Left renal cortex interstitium (tissue), 4 donors: ENCODE measurements at places on chromosomes 16 and 17.
A peak's percentile ranks its signal among the peaks of the same experiment; 100 is the strongest.

DNA sequence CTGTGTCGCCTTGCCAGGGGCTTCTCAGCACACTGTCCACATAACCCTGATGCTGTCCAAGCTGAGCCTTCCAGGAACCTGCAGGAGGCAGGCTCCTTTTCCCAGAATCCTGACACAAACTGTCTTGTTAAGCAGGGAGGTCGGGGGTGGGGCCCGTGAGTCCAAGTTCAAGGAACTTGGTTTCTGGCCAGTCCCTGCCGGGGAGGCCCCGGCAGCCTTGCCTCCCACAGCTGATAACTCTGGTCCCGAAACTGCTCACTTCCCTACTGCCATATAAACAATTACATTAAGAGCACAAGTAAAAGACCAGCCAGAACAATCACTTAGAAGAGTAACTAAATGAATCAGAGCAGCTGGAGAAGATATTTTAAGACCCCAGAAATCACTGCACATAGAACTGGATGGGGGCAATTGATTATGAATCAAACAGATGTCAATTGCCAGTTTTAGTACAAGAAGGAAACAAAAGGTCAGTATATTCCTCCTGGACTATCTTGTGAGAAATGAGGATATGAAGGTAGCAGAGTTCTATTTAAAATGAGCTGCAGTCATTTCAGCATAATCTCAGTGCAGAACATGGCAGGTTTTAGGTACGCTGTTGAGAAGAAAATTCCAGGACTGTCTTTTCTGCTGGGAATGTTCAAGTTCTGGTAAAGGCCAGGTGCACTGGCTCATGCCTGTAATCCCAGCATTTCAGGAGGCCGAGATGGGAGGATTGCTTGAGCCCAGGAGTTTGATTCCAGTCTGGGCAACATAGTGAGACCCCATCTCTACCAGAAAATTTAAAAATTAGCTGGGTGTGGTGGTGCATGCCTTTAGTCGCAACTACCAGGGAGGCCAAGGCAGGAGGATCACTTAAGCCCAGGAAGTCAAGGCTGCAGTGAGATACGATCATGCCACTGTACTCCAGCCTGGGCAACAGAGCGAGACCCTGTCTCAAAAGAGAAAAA is 169.8 kb downstream of the PITPNC1 start:
- DNase-seq: no peak

- no peak for DNase-seq
Observed at GRCh38 chr17:48579760-48580554, 1.8 kb upstream of the HOXB4 start.

DNA sequence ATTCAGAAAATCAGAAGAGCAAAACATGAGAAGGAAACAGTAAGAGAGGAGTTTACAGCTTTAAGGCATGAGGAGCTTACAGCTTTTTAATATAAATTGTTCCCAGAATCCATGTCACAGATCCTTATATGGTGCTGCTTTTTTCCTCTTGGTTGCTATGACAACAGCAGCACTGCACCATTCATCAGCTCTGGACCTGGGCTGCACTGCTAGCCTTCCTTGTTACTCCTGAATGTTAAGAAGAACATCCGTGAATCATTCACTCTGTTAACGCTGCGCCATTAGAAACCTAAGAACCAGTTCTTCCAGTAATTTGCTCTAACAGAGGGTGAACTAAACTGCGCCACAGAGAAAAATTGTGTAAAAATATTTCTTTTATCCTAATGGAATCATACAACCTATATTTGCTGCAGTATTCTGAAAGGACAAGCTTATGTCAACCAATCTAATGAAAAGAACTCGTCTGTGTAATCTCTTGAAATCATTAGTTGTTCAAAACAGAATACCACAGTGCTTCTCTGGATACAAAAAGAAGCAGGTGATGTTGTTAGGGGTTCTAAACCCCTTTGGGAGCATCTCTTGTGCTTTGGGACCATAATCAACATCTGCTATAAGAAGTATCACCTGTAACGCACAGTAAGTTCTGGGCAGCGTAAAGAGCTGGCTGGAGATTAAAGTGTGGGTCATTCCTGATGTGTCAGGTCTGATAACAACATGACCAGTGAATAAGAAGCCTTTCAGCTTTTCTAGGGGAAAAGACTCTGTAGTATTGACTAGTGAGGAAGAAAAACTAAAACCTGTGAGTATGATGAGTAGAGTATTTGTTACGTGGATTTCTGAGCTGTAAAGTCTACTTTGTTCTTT is 151.2 kb downstream of the TANC2 start:
- no peak for DNase-seq

DNA sequence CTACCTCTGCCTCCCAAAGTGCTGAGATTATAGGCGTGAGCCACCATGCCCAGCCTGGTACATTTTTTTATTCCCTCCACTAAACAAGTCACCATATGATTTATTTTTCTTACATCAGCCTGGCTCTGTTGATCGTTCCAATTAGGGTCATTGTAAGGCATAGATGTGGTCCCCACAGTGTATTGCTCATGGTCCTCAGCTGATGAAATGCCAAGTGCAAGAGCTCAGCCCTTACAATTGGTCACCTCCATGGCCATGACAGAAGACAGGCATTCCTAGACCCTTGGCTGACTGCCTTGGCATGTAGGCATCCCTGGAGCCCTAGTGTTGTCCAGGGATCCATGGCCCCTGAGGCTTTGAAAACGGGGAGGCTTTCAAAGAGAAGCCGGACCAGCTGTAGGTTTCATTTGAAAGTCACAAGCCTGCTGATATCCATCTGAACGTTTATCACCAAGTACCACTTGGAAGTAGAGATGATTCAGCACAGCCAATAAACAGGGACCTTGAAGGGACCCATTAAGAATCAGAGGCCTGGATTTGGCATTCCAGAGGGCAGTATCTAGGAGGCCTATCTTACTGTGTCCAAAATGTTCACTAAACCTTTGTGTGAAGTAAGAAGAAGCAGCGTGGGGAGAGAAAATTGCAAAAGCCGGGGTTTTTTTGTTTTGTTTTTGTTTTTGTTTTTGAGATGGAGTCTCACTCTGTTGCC is 20.6 kb upstream of the PRKCA start:
- DNase-seq: no peak

DNA sequence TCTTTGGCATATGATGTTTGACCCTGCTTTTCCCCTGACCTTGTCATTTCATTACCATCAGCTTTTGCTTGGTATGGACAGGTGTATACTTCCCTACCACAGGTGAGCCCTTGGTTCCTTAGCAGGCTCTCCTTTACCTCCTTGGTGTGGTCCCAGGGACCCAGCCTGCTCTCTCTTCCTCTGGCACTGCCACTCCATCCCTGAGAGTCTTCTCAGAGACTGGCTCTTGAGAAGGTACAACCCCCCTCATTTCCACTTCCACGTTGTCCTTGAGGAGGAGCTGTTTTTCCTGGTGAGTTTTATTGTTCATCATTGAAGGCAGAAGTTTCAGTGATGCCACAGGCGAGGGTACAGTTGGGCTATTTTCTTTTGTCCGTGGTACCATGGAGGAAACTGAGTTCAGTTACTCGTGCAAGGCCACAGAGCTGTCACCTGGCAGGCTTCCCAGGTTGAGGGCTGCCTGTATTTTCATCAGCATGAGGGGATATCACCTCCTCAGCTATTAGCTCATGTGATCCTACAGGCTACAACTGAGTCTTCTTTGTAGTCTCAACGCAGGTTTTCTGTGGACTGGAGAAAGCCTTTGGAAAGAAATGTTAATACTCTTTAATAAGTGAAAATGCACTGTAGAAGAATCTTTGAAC is 52.3 kb downstream of the MSI2 start:
- no peak for DNase-seq

GRCh38 chr17:81230043-81230820 is 7.5 kb upstream of the CEP131 start:
- no peak for DNase-seq

GRCh38 chr16:77613095-77613494 is 109.2 kb upstream of the NUDT7 start:
- DNase-seq: no peak

DNA sequence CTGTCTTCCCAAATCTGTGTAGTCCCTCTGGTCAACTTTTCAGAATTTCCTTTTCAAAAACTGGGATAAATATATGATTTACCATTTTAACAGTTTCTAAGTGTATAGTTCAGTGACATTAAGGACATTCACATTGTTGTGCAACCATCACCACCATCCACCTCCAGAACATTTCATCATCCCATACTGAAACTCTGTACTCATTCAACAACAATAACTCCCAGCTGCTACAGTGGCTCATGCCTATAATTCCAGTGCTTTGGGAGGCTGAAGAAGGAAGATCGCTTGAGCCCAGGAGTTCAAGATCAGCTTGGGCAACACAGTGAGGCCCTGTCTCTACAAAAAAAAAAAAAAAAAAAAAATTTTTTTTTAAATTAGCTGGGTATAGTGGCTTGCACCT is 131.0 kb downstream of the AATF start:
- DNase-seq: no peak

GRCh38 chr16:3282103-3282729 is 1.1 kb upstream of the ZNF263 start:
- DNase-seq: peak; percentile 84

- DNase-seq: no peak
Observed at GRCh38 chr17:2796164-2797125, at the start of gene RAP1GAP2. TSS of gene RAP1GAP2 (plus strand) at chr17:2796438. CDS start at chr17:2796528, 90 bp downstream.

GRCh38 chr17:19753051-19753509 is 5.0 kb upstream of the ALDH3A1 start:
- DNase-seq: no peak

DNA sequence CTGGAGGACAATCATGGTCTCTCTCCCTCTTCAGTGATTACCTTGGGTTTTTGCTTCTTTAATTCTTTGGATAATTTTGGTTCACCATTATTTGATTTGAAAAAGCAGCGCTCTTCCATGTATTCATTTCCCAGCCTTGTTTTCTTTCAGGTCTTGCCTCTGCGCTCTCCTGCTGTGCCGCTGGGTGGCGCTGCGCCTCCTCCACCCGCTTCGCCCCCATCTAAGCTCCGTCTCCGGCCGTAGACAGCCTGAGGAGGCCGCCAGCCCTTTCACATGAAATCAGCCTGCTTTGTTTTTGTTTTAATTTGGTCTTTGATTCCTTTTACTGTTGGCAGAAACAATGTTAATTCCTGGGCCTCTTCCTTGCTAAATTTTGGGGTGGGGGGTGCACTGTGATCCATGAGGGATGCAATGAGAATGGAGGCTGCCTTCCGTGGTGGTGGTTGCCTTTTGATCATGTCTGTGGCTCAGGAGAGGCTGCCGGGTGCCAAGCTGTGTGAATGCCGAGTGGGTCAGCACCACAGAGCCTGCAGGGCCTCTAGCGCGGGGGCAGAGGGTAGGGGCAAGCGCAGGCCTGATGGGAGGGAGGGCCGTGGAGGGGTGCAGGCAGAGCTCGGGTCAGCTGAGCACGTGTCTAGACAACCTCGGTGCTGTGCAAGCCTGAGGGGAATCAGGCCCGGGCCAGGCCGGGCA is 64.1 kb downstream of the PLD6 start:
- DNase-seq: no peak

DNA sequence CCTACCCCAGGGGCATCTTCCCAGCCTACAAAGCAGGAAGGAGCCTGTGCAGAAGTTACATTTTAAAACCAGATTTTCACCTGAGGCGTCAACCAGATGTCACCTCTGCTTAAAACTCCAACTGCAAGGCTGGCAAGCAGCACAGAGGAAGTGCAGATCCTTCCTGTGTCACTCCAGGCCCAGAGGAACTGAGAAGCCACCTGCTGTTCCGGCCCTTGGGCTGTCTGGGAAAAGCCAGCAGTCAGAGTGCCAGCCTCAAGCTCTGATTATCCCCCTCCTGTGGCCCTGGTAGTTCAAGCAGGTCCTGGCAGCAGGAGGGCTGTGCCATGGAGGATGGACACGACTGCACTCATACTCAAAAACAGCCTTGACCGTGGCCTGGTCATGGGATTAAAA is 10.2 kb downstream of the POLR2C start:
- no peak for DNase-seq
